ENCODE measurements at places on chromosomes 3 and 15.
A peak's percentile ranks its signal among the peaks of the same experiment; 100 is the strongest.

DNA sequence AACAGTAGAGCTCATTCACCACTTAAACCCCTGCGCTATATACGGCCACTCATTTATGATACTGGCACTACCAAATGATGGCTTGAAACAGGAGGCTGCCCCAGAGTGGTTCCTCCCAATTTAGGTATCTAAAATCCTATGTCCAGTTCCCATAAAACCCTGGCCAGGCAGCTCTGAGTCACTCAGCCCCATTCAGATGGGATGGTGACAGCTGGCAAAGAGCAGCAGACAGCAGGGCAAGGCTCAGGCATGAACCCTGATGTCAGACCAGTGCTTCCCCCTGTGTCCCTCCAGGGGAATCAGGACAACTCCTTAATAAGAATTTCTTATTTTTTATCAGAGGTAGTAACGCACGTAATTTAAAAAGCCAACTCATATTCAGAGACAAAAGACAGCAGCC is 77.2 kb upstream of the RNU6-1 start:
- no peak for DNase-seq

DNA sequence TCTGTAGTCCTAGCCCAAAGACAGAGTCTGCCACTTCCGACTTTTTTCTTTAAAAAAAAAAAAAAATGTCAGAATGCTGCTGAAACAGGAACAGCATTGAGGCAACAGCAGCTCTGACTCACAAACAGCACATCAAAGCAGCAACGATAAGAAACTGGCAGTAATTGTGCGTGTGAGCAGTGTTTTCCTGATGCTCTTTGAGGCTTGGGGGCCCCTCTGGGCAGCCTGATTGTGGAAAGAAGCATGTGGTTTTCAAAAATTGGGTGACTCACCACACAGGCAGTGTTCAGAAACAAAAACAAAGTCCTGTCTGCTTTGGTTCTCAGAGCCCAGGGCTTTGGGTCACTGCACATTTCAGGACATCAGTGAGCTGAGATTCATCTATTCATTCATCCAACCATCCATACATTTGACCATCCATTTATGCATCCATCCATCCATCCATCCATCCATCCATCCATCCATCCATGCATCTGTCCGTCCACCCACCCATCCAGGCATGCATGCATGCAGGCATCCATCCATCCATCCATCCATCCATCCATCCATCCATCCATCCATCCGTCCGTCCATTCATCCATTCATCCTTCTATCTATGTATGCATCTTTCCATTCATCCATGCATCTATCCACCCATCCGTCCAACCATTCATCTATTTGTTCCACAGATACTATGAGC is 308.4 kb downstream of the RPLP1 start:
- DNase-seq, result peak; percentile 17

DNA sequence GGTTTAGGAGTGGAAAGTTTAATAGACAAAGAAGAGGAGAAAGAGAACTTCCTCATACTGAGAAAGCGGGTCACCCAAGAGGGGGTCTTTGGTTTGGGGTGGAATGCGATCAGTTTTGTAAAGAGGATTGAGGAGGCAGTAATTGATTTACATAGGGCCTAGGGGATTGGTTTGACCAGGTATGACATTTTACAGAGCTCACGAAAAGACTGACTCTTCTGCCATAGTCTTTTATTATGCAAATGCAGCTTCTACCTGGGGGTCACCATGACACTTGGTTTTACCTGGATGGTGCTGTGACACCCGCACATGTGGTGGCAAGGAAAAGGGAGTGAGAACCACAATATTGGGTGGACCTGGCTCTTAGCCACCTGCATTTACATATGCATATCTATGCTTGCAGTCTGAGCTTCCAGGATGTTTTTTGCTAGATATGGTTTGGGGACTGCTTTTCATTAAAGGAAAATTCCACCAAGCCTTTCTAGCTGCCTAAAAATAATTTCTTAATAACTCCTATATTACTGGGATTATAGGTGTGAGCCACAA is 6.9 kb upstream of the NME9 start:
- no peak for DNase-seq

DNA sequence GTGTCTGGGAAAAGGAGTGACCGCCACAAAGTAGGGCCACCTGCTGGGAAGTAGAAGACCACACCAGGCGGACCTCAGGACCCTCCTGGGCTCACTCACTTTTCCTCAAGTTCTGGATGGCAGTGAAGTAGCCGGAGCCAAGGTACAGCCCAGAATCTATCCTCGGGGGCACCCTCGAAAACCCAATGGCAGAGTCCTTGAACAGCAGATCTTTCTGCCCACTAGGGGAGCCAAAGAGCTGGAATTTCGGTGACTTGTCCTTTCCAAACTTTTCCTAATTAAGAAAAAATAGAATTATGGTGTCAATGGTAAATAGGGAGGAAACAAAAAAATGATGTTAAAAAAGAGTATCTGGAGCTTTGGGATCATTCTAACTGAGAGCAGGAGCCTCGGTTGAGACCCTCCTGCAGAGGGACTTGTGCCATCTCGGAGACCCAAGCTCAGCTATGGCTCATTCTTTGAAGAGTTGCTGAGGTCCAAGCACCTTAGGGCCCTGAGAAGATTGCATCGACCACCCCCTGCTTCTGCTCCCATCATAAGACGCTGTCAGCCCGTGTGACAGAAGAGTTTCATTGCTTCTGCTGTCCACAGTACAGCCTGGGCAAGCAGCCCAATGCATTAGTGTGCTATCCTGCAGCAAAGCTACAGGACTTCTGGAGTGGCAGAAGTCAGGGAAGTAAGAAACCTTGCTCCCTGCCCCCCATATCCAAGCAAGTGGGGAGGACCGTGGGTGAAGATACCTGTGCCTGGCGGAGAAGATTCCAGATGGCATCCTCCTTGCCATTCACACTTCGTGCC is 14.8 kb downstream of the LTF start:
- DNase-seq, result no peak

- peak; percentile 56 for DNase-seq
Observed at GRCh38 chr3:33915796-33916546, 117.5 kb downstream of the PDCD6IP start.

DNA sequence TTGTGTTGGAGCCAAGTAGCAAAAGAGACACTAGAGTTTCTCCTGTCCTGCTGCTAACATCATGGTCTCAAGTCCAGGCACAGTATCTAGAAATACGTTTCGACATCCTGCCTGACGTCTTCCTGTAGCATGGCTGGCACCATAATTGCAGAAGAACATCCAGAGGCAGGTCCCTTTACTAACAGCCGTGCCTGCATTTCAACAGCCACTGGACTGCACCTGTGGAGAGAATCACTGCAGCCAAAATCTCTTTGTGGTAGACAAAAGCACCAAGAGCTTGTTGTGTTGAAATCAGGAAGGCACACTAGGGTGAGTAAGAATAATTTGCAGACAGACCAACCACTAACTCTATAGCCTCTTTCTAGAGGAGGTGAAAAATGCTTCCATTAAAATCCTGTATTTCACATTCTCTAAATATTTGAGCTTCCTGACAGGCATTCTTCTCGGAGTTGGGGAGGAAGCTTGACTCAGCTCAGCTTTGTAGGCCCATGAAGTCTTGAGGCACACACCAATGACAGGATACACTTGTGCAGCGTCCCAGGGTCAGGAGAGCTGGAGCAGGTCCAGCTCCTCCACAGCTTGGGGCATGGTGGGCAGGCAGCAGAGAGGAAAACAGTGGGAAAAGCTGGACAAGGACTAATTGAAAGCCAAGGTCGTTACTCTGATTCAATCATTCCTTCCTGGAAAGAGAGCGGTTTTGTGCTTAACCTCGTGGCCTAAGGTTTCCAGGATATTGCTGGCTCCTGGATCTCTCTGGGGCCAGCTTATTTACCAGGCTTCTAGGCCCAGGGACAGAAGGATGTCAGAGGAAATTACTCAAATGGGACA is 244.9 kb downstream of the FAM43A start:
- DNase-seq, result no peak

DNA sequence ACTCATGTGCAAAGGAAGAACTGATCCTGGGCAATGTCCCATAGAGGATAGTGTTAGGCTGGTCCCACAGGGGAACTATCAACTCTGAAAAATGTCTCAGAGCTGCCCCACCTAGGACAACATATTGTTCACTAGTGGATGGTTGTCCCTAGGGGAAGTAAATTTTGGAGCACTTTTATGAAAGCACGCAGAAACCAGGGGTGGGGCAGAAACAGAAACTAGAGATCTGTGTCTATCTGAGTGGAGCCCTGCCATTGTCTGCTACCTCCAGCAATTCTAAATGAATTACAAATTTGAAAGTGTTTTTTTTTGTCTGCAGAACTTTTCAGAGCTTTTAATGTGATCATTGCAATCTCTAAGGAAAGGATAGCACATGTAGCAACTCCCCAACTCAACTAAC is 357.1 kb upstream of the PROK2 start:
- no peak for DNase-seq

DNA sequence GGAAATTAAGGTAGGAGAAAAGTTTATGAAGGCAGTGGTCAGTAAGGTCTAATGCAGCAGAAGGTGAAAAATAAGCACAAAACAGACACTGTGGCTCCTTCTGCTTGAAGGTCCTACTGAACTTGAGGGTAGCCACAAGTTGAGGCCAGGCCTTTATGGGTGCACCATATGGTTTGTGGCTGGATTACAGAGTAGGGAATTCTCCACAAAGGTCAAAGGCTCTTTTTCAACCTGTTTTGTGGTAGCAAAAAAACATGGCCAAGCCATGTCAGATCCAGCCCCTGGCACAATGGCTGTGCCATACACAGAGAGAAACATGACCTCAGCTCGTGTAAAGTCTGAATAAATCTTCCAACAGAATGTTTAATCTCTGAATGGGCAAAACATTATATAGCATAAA is 214.0 kb downstream of the SATB1 start:
- DNase-seq, result no peak

- no peak for DNase-seq
Observed at GRCh38 chr3:31758322-31758965, 222.6 kb downstream of the OSBPL10 start.

DNA sequence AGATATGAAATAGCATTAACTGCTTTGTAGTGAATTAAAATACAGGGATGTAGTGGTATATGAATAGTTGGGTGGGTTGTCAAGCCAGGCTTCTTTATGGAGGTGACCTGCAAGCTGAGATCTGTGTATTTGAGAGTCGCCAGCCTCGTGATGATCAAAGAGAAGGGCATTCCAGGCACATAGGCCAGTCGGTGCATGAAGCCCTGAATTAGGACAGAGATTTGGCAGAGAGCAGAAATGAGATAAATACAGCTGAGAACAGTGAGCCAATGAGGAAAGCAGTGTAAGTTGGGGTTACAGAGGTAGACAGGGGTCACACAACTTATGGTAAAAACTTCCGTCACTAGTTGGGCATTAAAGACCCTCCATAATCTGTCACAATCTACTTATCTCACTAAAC is 641.9 kb downstream of the OTOL1 start:
- DNase-seq, result no peak
